ENCODE measurements at places on chromosomes 4 and X.

- DNase-seq = no peak
Measured at GRCh38 chrX:70774223-70774622, 134.3 kb downstream of the TEX11 start.

DNA sequence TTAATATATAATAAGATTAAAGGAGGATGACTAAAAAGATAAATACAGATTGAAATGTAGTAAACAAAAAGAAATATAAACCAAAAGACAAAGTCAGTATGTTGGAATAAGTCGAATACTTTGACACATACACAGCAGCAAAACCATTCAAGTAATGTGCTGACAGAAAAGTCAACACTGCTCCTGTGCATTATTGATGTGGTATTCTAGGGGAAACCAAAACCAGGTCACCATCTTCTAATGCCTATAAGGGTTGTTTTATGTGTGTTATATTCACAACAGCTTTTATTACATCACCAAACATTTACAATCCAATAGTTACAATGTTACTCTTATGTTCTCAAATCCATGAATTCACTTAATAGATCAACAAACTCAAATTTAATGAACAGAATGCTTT is 111.8 kb upstream of the DKK2 start:
- no peak for DNase-seq

- no peak for DNase-seq
Measured at GRCh38 chr4:110510955-110511544, 35.1 kb downstream of the ENPEP start.

DNA sequence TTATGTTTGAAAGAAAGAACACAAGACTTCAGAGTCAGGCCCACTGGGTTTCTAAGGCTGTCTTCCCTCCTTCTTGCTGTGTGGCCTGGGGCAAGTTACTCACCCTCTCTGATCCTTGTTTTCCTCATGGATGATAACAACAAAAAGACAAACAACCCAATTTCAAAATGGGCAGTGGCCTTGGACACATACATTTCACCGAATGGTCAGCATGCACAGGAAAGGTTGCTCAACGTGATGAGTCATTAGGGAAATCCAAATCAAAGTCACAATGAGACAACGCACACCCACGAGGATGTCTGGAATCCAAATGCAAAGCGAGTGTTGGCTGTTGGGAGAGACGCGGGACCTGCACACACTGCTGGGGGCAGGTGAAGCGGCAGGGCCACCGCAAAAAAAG is 50.8 kb upstream of the PPP2R2C start:
- no peak for DNase-seq

DNA sequence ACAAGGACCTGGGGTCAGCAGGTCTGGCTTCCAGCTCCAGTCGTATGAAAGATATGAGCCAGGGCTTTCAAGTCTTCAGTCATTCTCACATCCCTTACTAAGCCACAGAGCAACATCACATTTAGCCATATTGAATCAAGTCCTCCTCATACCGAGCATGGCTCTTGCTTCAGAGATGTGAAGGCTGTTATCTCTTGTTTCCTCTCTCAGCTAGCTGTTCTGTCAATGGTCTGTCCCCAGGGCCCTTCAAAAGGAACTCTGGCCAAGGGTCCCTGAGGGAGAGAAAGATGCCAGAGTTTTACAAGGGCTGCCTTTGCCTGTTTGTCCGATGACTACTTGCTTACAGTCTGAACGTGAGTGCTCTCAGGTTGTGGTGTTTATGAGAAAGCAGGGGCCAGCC is 30.5 kb downstream of the DOCK11 start:
- DNase-seq = no peak

DNA sequence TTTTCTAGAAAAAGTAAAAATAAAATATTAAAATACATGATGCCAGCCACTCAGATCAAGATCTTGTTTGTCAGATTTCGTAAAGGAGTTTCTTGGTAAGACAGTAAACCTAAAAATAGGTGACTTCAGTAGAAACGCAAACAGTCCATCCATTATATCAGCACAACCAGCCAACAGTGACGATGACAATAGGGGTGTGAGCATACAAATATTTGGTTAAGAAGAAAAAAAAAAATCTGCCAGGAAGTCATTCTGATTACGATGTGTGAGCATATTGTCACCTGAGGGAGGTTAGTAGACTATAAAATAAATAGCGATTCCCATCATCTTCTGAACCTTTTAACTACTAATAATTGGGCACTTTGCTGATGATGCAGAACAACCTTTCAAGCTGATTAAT is 37.6 kb downstream of the SLC7A11 start:
- no peak for DNase-seq

GRCh38 chr4:75287738-75288517 is 226.3 kb downstream of the RCHY1 start:
- no peak for DNase-seq

DNA sequence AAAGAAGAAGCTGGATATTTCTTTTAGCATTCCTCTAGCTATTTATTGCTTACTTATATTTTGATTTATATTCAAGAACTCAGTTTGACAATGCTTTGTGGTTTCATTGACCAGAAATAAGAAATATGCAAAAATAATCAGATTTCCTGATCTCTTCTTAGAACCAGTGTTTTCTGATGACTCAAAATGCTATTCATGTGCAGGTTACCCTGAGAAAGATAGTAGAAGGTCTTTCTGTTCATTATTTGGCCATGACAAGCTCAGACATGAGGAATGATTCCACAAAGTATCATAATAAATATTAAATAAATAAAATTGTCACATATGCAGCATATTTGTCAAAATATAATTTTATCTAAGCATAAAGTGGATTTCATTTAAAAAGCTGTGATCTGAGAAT is 24.1 kb downstream of the ADH7 start:
- no peak for DNase-seq

DNA sequence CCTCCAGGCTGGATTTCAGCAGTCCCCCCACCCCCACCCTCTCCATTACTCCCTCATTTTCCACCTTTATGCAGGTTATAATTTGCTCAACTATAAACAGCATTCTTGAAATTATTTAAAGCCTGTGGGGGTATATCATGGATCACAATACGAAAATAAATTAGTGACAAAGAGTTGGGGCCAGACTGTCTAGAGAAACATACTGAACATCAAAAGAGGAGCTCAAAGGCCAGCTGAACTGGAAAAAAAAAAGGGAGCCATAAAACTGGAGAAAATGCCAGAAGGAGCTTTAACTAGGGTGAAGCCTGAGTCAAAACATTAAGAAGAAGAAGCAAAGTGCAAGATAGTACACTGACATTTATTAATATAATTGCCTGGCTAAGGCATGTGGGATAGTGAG is 137.8 kb downstream of the ANTXR2 start:
- no peak for DNase-seq

GRCh38 chrX:71109051-71109450 is 2.3 kb downstream of the IL2RG start:
- DNase-seq = no peak

DNA sequence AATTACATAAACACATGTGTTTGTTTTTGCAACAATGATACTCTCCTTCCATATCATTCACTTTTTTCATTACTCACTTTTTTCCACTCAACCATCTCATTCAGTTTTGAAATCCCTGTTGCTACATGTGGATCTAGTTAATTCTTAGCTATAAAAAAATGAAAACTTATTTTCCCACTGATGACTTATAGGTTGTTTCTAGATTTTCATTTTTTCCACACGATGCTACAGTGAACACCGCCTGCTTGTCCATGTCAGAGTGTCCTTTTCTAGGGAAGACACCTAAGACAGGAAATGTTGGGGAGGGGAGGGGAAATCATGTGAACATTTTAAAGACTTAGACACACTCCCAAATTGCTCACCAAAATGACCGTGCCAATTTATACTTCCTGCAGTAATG is 70.2 kb downstream of the SUPT20HL2 start:
- DNase-seq = no peak

GRCh38 chr4:25592736-25593135 is 62.9 kb upstream of the SLC34A2 start:
- DNase-seq = no peak

DNA sequence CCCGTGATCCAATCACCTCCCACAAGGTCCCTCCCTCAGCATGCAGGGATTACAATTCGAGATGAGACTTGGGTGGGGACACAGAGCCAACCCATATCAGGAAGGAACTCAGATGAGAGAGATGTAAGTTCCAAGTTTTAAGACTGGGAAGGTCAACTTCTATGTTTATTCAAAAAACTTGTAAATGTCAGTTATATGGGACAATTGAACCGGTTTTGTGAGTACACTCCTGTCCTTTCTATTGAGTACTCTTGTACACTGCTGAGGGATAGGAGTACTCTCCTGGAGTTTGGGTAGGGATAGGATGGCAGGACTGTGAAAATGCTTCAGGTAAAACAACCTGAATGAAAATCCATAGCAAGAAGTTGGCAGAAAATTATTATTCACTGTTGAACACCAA is 239.1 kb downstream of the ZNF674 start:
- no peak for DNase-seq

DNA sequence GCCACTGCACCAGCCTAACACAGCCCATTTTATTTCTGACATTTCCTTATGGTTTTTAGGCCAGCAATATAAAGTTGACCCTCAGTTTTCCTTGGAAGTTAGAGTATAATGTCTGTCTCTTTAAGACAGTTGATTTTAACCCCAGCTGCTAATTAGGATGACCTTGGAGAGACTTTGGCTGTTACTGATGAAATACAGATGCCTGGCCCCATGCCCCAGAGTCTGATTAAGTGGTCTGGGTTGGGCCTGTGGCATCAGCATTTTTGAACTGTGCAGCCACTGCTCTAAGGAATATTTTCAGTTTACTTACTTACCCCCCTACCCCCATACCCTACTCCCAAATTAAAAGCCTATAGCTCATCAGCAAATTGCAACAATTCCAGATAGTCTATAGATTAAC is 85.8 kb downstream of the DCLK2 start:
- no peak for DNase-seq

GRCh38 chr4:7938266-7938608 is 1.4 kb downstream of the AFAP1 start:
- DNase-seq = no peak

DNA sequence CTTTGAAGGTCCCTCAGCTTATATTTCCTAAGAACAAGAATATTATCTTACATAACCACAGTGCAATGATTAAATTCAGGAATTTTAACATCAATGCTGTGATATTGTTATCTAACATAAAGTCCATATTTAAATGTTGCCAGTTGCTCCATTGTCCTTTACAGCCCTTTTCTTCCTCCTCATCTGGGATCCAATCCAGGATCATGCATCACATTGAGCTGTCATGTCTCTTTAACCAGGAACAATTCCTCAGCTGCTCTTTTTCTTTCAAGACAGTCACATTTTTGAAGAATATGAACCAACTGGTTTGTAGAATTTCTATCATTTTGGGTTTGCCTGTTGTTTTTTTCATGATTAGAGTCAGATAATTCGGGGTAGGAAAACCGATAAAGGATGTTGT is 12.0 kb downstream of the TMSB4X start:
- DNase-seq = no peak

DNA sequence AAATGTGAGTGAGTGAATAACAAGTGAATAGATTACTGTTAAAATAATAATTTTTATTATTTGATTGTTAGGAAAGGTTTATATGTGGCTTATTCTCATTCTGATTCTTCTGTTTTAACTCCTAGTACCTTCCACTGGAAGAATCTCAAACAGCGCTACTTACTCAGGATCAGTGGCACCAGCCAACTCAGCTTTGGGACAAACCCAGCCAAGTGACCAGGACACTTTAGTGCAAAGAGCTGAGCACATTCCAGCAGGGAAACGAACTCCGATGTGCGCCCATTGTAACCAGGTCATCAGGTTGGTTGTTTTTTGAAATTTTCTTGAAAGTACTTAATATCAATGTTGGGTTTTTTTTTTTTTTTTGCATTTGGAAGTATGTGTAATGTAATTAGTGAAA is 117.6 kb upstream of the BMPR1B start:
- no peak for DNase-seq

DNA sequence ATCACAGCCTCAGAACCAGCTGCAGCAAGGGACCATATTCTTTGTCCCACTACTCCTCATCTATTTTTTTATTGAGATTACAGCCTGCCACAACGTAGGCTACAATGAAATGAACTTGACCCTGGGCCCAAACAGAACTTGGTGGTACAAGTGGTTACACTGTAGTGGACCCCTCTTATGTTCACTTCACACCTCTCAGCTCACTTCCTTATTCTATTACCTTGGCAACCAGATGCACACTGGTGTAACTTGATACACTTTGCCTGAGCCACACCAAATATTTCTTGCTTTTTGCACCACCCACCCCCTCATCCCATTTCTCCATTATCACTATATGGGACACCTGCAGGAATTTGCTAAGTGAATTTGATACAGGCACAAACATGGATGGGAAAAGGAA is 105.8 kb downstream of the CXCL13 start:
- DNase-seq = no peak

DNA sequence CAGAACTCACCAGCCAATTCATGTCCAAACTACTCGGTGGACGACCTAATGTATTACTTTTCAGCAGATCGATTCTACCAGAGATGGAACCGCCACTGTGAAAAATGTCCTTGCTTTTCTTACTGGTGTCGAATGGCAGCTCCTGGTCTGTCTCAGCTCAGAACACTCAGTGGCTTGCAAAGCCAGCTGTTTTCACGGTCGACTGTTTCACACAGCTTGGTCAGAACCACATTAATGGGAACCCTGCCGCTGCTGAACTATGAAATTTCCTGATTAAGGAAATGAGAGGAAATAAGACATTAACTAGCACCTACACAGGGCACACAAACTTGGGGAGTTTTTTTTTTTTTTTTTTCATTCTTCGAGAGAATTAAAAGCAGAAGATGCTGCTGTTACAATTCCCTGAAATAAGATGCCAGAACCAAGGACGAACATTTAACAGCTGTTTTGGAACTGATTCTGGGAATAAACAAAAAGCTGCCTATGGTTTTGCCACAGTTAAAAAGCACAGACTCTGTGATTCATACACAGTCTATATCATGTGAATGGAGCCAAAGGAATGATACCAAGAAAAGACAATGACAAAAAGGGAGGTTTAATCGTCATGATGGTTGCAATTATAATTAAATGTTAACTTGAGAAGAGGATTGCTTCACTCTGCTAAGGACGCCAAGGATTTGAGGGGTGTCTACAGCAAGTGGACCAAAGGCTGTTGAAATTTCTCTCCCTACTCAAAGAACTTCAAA is 31.3 kb downstream of the SUPT20HL2 start:
- no peak for DNase-seq

- DNase-seq = no peak
Measured at GRCh38 chr4:22480675-22481327, 35.1 kb downstream of the ADGRA3 start.

- DNase-seq = no peak
Measured at GRCh38 chr4:105627620-105628019, 75.2 kb downstream of the ARHGEF38 start.

- no peak for DNase-seq
Measured at GRCh38 chrX:72120837-72121236, 10.9 kb downstream of the RTL5 start.

- DNase-seq = no peak
Measured at GRCh38 chr4:91488946-91489345, 814.8 kb upstream of the GRID2 start.
